Brain (organoid and tissue), 16 donors: ENCODE measurements at places on chromosomes 1 and 21.

- no peak for DNase-seq
Measured at GRCh38 chr1:94611681-94612475, 70.3 kb upstream of the F3 start.

DNA sequence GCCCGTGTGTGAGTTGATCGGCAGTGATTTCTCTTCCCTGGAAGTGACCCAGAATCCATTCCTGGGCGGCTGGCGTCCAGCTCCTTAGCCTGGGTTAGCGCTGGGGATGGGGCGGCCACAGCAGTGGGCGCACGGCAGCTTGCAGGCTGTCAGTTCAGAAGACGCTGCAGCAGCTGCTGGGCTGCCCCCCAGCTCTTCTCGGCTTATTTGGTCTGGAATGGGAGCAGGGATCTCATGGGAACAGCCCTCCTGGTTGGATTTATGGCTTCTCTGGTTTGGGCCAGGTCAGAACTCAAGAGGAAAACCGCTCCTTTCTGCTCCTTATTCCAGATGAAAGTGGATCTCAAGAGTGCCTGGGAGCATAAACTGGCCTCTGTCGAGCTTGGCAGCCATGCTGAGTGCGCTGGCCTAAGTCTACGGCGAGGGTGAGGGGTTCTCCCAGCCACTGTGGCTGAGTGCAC is 148.2 kb downstream of the PRDM16 start:
- DNase-seq: no peak

DNA sequence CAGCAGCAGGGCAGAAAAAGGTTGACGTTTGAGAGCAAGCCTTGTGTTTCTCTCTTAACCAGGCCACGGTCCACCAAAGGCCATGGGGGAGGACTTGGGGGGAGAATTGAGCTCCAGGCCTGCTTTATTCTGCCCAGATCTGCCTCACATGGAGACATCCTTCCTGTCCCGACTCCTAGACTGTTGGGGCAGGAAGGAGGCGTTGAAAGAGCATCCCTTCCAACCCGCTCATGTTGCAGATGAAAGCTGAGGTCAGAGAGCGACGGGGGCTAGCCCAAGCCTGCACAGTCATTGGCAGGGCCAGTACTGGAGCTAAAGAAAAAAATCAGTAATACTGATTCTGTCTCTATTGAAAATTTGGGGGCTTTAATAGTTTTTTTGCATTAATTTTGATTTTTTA is 46.6 kb downstream of the MYOM3 start:
- DNase-seq: no peak

- DNase-seq: peak; percentile 75
Measured at GRCh38 chr1:55375617-55376258, 160.6 kb upstream of the USP24 start.
